ENCODE measurements at places on chromosomes 5 and 9.

DNA sequence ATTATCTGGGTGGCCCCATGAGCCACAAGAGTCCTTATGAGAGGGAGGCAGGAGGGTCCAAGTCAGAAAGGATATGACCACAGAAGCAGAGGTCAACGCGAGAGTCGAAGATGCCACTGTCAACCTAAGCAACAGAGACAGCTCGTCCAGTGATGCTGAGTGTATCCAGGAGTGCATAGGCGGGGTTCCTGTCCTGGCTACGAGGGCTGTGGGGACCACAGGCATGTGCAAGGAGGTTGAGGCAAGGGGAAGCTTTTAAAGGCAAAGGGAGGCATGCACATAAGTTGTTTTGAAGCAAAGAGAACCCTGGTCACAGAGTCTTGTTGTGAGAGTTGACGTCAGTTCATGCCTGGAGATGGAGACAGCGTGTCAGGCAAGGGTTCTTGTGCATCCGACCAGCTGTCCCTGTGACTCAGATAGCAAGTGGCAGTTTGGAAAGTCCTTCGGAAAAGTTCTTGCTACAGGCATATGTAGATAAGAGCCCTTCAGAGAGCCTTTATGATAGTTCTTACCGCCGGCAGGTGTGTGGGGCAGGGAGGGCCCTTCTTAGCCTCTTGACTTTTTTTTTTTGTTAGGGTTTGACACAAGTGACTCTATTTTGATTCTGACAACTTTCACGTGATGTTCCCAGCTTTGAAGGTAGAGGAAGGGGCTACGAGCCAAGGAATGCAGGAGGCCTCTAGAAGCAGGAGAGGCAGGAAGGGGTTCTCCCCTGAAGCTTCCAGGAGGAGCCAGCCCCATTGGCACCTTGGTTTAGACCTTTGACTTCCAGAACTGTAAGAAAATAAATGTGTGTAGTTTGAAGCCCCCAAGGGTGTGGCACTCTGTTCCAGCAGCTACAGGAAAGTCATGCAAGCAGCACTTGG lies 66.0 kb upstream of the FCN1 start:
- DNase-seq, result no peak

DNA sequence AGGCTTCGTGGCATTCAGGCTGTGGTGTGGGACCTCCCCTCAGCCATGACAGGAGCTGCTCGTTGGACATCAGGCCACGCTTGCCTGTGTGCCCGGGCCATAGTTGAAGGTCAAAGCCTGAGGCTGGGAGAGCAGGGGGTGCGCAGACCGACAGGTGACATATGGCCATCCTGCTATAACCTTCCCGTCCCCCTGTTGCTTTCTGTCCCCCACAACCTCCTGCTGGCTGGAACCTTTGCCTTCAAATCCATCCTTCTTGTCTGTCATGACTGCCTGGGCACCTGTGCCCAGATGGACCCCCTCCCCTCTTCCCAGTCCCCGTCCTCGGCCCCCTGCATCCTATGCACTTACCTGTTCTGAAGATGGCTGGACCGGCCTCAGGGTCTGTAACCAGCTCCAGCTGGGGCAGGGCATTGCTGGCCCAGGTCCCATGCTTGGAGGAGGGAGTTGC lies 83.2 kb downstream of the WNK2 start:
- DNase-seq, result no peak

- DNase-seq, result no peak
These were observed 422.5 kb downstream of the BNC2 start for GRCh38 chr9:16447946-16448345.

DNA sequence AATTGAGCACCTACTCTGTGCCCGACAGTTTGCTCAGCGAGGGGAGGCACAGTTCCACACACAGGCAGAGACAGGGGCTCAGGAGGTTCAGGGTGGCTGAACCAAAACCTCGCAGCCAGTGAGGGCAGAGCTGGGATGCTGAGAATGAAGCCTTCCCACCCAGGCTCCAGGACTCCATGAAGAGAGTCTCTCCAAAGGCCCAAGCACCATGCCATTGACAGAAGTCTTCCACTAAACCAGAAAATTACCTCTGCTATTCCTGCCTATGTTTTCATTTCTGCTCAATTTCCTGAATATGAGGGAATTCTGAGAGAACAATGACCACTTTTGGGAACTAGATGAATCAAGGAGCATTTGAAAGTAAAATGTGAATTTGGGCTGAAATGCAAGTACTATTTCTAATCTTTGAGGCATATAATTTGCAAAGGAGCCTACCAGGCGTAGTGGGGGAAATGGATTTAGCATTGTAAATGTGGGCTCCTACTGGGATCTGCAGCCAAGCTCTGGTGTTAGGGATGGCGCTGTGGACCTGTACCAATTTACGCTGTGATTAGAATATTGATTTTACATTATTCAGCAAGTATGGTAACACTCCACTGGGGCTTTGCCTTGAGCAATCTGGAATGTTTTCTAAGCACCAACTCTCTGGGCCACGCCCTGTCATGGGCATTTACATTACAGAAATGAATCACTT lies 91.9 kb downstream of the DRD1 start:
- DNase-seq, result no peak

GRCh38 chr5:83401775-83402174 lies 69.8 kb upstream of the VCAN start:
- no peak for DNase-seq

- no peak for DNase-seq
These were observed 889 bp upstream of the ADAMTS12 start for GRCh38 chr5:33892620-33893137.

GRCh38 chr5:151195622-151196021 lies 28.3 kb downstream of the CCDC69 start:
- no peak for DNase-seq

DNA sequence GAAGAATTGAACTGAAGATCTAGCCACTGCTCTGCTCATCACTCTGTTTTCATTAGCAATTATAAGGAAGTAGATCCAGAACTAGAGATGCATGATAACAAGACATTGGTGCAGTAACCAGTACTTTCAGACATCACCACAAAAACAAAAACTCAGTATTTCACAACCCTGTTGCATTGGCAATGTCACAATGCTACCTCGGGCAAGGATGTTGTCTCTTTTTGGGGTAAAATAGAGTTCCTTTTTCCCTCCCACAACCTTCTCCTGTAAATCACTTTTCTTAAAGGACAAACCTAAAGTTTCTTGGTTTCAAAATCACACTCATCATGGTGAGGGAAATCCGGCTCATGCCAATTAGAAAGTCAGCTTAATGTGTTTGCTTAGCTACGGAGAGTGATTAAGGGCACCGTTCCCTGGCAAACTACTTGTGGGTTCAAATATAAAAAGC lies 420.1 kb upstream of the MEF2C start:
- DNase-seq, result no peak

GRCh38 chr5:112681481-112681908 lies 56.2 kb upstream of the APC start:
- DNase-seq, result no peak

DNA sequence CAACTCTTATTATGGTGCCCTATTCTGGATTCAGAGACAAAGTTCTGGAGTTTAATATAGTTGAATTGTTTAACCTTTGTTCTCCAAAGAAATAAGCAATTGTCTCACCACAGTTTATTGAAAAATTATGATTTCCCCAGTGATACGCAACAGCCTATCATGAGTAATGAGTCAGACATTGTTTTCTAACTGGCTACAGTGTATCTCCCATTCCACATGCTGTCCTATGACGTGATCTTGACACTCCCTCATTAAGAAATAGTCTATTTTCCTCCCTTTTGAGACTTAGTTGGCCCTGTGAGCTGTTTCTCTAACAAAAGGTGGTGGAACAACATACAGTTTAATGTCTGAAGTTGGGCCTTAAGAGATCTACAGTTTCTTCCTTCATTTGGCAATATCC lies 1290.6 kb upstream of the CDH6 start:
- no peak for DNase-seq

- no peak for DNase-seq
These were observed 235.6 kb downstream of the RAB3C start for GRCh38 chr5:58818465-58818864.

DNA sequence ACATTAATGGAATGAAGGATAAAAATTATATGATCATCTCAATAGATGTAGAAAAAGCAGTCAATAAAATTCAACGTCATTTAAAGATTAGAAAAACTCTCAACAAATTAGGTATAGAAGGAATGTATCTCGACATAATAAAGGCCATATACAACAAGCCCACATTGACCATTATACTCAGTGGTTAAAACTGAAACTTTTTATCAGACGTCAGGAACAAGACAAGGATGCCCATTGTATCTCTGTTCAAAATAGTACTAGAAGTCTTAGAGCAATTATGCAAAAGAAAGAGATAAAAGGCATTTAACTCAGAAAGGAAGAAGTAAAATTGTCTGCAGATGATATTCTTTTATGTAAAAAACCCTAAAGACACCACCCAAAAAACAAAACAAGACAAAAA lies 40.8 kb downstream of the C9 start:
- DNase-seq, result no peak

DNA sequence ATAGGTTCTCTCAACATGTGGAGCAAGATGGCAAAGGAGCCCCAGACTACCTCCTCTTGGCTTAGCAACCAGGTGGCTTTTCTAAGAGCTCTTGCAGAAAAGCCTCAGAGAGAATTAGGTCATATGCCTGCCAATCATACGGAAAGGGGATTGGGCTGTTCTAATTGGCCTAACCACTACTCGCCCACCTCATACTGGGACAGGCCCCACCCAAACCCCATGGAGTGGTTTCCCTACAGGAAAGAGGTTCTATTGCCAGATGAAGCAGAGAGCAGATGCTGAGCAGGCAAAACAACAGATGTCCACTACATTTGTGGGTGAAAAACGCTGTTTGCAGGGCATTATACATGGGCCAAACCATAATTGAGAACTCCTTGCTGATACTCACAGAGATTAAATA lies 29.0 kb downstream of the ABLIM3 start:
- peak; percentile 54 for DNase-seq

DNA sequence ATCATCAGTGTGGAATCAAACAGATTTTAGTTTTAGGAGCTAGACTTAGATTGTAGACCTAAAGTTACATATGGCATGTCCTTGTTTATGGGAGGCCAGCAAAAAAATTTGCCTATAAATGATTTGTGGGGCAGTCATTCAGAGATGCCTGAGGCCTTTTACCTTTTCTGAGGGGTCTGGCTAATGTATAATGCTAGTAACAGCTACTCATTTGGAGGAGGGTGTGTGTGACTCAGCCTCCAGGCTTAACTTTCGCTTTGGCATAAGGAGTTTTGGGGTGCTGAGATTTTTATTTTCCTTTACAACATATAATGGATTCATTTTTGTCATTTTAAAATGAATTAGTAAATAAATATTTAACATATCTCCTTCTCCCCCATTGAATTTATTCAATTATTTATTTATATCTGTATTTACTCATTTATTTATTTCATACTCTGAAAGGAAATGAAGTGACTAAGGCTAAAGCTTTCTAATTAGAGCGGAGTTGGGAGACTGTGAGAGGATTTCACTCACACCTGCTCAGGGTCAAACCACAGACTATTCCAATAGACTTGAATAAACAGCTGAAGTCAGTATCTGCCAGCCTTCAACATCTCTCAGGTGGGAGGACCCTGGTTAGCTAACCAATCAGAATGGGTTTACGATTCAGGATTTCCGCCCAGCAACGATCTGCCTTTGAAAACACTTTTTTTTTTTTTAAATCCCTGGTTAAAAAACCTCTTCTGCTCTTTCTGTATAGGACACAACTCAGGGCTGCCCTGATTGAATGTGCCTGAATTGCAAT lies 487.5 kb upstream of the SGCD start:
- DNase-seq, result no peak

DNA sequence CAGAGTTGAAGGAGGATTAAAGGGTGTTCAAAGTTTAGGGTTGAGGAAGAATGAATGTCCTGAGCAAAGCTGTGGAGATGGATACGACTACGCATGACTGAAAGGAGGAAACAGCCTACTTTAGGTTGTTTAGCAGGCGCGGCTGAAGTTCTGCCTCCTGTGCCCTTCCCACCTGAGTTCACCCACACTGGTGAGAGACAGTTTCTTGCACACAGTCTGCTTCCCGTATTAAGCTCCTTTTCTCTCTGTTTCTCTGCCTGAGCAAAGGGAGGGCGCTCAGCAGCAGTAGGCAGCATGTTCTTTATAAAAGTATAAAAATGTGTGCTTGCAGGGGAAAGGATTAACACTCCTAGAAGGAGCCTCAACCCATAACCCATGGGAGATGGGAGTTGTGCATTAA lies 224.0 kb upstream of the SMARCA2 start:
- no peak for DNase-seq

DNA sequence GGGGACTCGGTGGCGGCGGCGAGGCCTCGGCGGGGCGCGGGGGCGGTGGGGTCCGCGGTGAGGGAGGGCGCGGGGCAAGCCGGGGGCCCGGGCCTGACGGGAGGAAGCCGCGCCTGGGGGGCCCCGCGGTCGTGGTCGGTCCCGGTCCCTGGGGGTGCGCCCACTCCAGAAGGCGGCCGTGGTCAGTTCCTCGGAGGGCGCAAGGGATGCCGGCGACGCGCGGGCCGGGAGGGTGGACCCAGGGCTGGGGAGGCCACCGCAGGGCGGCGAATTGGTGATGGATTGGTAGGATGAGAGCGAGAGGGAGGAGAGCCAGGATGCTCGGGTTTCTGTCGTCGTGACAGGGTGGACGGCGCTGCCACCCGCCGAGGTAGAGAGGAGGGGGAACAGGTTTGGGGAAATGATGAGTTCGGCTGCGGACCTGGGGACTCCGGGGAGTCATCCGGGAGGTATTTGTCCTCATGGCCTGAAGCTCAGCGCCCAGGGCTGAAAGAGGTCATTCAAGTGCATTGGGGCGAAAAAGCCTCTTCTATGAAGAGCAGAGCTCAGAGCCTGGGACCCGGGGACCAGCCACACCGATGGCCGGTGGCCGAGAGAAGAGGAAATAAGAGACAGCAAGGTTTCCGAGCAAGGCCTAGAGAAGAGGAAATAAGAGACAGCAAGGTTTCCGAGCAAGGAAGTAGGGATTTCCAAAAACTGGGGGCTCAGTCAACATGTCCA lies 557 bp downstream of the GNG10 start:
- DNase-seq, result no peak

DNA sequence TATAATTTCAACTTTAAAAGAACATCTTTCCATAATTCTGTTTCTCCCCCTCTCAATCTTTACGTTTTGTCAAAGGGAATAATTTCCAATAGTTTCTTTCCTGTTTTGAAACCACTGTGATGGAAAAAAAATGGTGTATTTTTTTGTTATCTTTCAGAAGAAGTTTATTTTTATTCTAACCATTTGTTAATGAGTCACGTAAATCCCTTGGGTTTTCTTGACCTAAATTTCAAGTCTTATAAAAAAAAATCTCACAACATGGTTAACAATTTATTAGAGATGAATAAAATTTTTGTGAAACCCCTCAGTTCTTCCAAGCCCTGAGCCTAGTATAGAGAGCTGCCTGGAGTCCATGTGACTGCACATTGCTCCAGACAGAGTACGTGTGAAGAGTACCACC lies 106.1 kb upstream of the FBXL17 start:
- DNase-seq, result no peak

- no peak for DNase-seq
These were observed 148.0 kb upstream of the CDH12 start for GRCh38 chr5:23001120-23001519.

DNA sequence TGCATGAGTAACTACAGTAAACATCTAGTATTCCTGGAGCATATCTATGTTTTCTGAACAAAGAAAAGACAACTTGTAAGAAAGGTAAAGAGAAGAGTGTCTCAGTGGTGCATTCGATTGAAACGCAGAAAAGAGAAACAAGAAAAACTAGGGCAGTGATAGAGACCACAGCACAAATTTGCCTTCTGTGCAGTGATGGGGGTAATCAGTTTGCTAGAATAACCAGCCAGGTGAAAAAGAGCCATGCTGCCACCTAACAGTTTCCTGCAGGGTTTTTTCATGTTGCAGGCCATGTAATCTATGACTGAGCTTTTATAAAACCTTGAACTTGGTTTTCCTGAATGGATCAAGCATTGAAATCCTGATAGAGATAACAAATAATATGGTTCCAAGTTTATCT lies 198.4 kb upstream of the MEF2C start:
- no peak for DNase-seq

Measured in cerebellar nuclear complex (tissue), 1 donor.